ENCODE measurements at places on chromosomes 1 and 21.
A peak's percentile ranks its signal among the peaks of the same experiment; 100 is the strongest.

DNA sequence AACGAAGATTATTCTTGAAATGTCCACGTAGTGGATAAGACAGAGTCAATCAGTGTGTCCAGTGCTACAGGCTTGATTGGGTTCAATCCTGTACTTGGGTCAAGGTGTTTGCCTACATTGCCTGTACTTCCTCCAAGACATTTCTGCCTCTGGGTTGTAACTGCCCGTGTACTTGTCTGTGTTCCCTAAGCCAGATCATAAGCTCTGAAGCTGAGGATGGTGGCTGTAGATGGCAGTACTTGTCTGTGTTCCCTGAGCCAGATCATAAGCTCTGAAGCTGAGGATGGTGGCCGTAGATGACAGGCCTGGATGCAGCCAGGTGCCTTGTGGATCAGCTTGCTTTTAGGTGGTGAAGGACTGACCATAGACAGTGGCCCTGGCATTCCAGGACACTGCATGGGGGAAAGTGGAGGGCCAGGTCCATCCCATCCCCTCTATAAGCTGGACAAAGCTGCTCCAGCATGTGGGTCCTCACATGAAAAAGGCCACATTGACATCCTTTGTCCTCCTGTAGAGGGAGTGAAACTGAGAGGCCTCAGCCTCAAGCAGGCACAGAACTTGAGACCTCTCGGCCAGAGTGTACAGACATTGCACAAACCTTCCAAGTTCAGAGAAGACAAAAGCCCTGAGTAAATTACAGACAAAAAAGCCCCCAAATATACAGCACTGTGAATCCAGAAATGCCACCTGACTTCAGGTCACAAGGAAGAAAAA is 2.0 kb upstream of the SRM start:
- no peak for DNase-seq

DNA sequence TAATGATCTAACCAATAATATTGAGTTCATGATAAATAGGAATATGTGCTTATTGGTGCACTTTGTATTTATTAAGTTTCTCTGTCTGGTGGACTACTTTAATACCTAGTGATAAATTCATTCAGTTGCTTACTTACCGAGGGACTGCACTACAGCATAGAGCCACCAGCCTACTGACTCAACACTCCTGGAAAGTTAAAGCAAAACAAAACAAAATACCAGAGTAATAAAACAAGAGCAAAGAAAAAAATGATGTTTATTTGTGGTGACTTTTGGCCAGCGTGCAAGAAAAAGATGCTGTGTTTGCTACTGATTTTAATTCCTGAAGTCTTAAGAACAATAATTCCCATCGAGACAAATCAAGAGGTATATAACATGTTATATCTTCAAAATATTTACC is 586.3 kb downstream of the PLA2G4A start:
- no peak for DNase-seq

- DNase-seq: no peak
These were observed 60.1 kb downstream of the PTGER3 start for GRCh38 chr1:70987497-70987896.

GRCh38 chr1:151680826-151681225 is 35.8 kb downstream of the CELF3 start:
- peak; percentile 73 for DNase-seq

GRCh38 chr1:152035539-152036266 is 1.1 kb downstream of the S100A11 start:
- peak; percentile 49 for DNase-seq

- DNase-seq: no peak
These were observed 100.0 kb upstream of the NRIP1 start for GRCh38 chr21:15164678-15165303.

DNA sequence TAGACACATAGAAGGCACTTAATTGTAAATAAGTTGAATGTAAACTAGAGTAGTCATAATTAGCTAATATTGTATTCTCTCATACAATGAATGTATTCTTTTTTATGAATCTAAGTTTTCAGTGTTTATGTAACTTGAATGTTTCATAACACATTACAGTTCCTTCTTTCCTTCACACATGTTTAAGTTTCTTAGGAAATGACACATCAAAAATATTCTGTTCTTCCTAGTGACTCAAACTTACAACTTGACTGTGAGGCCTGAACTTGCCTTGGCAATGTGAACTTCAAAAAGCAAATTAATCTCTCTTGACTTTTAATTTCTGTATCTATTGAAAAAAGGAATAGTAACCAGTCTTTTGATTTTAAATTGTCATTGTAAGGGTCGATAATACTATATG is 700.1 kb downstream of the KCNT2 start:
- DNase-seq: peak; percentile 12

GRCh38 chr1:52668711-52669110 is 29.4 kb downstream of the COA7 start:
- peak; percentile 79 for DNase-seq

DNA sequence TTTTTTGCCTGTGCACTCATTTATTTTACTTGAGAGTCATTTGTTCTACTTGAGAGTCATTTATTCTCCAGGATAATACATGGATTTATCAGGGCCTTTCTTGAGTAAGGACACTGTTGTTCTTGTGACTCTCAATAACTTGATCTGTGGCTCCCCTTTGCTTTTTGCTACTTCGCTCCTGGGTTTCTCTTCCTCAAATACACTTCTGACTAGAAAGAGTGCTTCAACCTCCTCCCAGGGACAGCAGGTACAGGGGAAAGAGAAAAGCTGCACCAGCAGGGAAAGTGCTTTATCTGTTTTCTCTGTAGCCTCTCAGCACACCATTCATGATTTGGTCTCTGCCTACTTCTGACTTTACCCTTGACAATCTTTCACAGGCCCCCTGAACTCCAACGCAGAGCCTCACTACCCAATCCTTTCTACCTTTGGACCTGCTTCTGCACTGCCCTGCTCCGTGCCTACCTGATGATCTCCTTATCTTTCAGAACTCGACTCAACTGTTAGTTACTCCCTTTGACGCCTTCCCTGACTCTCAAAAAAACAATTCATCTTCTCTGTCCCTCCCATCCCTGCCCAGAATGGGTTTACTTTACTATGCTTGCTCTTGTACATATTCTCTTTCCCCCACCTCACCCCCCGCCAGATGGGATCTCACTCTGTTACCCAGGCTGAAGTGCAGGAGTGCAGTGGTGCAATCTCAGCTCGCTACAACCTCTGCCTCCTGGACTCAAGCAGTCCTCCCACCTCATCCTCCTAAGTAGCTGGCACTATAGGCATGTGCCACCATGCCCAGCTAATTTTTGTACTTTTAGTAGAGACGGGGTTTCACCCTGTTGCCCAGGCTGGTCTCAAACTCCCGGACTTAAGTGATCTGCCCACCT is 15.6 kb upstream of the PIGM start:
- DNase-seq: no peak

GRCh38 chr1:114219172-114219868 is 65.7 kb upstream of the SYT6 start:
- DNase-seq: no peak

DNA sequence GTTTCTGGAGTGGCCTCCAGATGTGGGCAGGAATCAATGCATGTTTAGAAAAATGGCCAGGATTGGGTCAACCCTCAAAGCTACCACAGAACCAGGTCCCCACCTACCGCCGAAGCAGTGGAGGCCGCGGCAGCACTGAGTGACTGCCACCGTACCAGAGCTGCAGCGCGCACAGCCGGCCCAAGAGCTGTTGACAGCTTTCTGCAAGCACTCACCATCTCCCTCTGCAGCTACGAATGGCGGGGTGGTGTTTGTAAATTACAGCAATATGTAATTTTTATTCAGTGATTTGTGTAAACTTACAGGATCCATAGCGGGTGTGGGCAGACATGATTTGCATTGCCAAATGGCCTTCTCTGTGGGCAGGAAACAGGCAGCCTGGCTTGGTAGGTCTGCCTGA is 96.4 kb downstream of the CAMK2N1 start:
- DNase-seq: no peak

DNA sequence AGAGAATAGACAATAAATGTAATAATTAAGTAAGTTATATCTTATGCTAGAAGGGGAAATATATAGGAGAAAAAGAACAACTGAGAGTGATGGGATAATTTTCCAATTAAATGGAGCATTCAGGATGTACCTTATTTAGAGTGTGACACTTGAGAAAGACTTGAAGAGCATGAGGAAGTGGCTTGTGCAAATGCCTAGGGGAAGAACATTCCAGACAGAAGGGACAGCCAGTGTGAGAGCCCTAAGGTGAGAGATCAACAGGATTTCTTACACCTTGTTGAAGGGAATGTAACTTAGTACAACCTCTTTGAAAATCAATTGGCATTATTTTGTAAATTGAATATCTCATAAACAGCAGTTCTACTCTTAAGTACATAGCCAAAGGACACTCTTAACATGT is 28.8 kb upstream of the TSPAN2 start:
- DNase-seq: no peak

- DNase-seq: no peak
These were observed 16.8 kb upstream of the PLEKHG5 start for GRCh38 chr1:6508154-6508815.

GRCh38 chr1:13892671-13893325 is 192.8 kb downstream of the PRDM2 start:
- DNase-seq: peak; percentile 8

DNA sequence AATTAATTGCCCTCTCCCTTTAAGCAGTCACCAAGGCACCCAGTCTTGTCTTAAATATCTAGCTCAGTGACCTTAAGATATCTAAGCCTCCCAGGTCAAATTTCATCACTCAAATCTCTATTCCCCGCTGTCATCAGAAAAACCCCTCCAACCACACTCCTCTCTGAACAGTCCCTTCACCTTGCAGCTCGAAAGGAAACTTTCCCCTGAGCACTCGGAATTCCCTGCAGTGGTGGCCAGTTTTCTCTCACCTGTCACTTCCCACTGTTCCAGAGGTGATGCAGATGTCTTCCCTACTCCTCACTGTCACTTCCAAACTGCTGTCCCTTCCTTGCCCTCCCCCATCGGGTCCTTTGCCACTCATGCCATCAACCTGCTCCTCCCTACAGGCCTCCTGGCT is 15.3 kb upstream of the SSX2IP start:
- no peak for DNase-seq

DNA sequence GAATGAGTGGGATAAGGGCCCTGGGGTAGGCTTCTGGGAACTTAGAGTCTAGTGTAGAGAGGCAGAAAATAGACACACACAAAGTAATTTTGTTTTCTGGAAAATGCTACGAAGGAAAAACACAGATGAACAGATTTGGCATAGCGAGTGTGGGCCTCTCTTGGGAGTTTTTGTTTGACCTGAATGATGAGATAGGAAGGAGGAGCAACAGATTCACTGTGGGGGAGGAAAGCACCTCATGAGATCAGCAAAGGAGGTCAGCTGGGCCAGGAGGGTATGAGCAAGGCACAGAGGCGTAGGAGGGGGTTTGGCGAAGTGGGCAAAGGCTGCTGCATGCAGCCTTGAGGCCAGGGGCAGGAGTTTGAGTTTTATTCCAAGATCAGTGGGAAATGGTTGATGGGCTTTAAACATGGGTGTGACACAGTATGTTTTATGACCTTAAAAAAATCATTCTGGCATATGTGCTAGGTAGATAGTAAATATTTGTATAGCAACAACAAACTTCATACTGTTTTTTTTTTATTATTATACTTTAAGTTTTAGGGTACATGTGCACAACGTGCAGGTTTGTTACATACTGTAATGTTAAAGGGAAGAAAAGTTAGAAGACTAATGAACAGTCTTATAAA is 57.9 kb downstream of the FGGY start:
- no peak for DNase-seq

DNA sequence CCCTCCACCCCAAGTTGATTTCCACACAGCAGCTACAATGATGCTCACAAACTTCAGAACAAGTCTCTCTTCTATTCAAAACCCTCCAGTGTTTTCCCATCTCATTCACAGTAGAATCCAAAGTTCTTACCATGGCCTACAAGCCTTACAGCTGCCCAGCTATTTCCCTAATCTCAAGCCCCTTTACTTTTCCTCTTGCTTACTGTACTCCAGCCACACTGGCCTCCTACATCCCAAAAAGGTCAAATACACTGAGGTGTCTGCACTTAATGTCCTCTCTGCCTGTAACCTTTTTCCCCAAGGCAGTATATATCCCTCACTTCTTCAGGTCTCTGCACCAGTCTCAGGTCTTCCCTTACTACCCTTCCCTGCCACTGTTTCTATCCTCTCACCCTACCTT is 2.6 kb downstream of the RAP1A start:
- no peak for DNase-seq

DNA sequence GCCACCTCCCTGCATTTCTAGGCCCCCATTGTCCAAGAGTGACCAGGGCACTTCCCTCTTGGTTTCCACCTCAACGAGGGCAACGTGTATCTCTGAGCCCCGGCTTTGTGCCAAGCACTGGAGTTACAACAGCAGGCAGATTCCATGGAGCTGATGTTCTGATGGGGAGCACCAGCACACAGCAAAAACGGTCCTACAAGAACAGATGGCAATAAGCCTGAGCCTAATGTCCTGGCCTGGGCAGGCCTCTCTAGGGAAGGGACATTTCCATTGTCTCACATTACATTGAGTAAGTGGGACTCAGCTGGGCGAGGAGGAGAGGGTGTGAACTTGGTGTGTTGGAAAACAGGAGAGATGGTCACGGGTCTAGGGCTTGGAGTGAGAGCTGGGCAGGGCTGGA is 27.2 kb upstream of the NPPB start:
- no peak for DNase-seq

GRCh38 chr1:21058035-21058793 is 118.5 kb downstream of the EIF4G3 start:
- DNase-seq: no peak

- DNase-seq: peak; percentile 86
These were observed 192.4 kb downstream of the TGFBR3 start for GRCh38 chr1:91693557-91693956.

DNA sequence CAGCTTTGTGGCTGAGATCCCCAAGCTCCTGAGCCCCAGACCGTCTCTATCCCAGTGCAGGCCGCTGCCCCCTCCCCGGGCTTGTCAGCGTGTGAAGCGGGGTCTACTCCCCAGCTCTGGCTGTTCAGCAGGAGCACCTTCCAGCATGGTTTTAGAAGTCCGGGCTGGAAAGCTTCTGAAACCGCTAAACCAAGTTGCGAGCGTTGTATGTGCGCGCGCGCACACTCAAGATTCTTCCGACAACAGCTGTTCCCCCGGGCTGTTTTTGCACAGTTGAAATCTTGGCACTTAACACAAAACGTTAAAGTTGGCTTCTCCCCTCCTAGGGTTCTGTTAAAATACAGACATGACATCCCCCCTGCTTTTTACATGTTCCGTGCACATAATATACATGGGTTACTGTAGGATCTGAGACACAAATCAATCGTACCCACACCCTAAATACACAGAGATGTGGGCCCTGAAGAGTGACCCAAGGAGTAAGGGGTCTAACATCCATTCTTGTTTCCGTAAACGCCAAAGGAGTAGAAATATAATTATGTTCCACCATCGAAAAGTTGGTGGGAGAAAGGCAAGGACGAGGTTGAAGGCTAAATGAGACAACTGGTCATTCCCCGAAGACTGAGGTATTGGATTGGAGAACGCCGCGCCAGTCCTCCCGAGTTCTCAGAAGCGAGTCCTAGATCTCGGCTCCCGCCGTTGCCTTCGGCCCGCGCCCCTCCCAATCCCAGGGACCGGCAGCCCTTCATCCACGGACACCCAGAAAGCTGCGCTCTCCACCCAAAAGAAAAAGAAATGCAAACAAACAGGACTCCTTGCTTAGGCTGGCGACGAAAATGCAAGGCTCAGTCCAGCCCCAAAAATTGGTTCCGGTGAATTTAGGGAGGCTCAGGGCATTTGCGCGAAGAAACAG is 1.3 kb downstream of the TBX15 start:
- peak; percentile 55 for DNase-seq

GRCh38 chr1:173148971-173149370 is 58.2 kb downstream of the TNFSF4 start:
- DNase-seq: no peak
